Pancreas (tissue), 10 donors: ENCODE measurements at places on chromosomes 4 and X. TPM values are rescaled to one million over a fixed set of nuclear protein-coding genes. Genes with fewer than 3 reads are reported as not detected.

The PCDH7 gene
- 6.4 TPM for total RNA-seq

The MTCP1 gene
- total RNA-seq: 14.2 TPM

The FGF5 gene
- not detected for total RNA-seq

The VCX gene
- not detected for total RNA-seq

The RPS6KA6 gene
- total RNA-seq: 0.86 TPM

The TNMD gene
- total RNA-seq: not detected

The TLR10 gene
- not detected for total RNA-seq

The RPA4 gene
- total RNA-seq: 0.17 TPM

The SPCS3 gene
- total RNA-seq: 113 TPM

The ARHGAP6 gene
- 3.3 TPM for total RNA-seq

DNA sequence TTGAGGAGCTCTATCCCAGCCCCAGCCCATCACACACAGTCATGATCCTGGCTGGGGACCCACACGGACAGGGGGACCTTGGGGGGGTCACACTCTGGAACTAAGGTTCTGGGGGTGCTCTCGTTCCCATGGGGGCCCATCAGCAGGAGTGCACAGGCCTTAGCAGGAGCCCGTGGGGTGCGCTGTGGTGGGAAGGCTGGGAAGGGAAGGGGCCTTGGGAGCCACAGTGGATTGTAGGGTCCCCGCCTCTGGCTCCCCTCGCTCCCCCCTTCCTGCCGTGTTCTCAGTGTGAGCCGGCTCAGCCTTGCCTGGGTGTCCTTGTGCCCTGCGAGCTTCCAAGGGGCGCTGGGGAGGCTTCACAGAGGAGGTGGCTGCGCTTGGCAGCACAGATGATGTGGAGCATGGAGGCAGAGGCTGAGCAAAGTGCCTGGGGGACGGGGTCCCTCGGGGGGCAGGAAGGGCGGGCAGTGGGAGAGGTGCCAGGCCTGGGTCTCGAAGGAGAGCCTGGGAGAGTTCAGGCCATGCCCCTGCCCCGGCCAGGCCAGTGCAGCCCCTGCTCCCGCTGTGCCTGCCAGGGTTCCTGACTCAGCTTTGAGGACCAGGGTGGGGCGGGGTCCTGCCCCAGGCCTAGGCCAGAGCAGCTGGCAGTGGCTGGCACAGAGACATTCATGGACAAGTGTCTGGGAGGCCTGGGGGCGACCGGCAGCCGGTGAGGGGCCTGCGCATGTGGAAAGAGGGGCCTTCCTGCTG lies 5.5 kb upstream of the HGFAC start:
- DNase-seq: no peak

DNA sequence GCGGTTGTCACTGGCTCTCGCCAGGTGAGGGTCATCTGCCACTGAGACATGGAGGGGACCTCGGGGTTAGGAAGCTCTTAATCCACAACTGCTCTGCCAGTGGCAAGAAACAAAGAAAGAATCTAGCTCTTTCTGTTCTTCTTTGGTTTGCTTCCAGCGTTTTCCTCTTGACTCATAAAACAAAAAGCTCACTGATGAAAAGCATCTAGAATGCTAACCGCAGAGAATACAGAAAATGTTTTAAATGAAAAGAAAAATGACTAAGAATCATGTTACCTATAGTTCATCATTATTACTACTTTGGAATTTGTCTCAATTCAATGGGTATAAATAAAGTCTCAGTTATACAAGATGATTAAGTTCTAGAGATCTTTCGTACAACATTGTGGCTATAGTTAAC lies 274.8 kb upstream of the TENM3 start:
- no peak for DNase-seq

- DNase-seq: peak; percentile 78
Measured at GRCh38 chr4:26028793-26029567, 115.0 kb downstream of the SMIM20 start.

DNA sequence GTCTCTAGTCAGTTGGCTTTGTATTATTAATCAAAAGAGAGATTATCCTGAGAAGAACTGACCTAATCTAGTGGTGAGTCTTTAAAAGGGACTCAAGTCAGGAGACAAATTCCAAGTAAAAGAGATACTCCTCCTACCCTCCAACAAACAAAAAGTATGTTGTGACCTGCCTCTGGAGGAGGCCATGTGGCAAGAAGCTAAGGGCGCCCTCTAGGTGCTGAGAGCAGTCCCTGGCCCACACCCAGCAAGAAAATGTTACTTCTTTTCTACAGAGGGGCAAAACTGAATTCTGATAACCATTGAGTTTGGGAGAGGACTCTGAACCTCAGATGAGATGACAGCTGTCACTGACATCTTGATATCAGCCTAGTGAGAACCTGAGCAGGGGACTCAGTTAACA lies 953.6 kb upstream of the AGA start:
- DNase-seq: no peak

DNA sequence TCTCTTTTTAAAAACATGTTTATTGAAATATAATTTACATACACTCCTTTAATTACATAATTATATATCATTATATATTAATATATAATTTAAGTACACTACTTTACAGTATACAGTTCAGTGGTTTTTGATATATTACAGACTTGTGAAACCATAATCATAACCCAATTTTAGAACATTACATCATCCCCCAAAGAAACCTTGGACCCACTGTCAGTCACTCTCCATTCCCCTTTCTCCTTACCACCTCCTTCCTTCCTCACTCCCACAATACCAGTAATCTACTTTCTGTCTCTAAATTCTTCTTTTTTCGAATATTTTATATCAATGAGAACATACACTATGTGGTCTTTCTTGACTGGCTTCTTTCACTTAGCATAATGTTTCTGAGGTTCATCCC lies 17.9 kb upstream of the EXOSC9 start:
- DNase-seq: no peak

DNA sequence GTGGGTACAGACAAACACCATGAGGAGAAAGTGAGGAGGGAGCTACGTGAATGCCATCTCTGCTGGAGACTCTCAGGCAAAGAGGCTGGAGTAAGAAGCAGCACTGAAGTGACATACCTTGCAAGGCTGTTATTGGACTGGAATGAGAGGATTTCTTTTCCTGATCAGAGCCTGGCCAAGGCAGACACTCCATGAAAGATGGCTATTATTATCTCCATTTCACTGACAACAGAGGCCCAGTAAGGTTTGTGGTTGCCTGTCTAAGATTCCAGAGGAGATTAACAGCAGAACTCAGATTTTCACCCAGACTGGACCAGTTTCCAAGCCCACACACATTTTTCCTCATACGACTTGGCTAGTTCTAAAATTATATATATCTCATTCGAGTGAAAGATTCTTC lies 162.0 kb upstream of the EOLA2 start:
- DNase-seq: no peak

- DNase-seq: no peak
Measured at GRCh38 chrX:148698221-148698620, 197.8 kb downstream of the AFF2 start.

DNA sequence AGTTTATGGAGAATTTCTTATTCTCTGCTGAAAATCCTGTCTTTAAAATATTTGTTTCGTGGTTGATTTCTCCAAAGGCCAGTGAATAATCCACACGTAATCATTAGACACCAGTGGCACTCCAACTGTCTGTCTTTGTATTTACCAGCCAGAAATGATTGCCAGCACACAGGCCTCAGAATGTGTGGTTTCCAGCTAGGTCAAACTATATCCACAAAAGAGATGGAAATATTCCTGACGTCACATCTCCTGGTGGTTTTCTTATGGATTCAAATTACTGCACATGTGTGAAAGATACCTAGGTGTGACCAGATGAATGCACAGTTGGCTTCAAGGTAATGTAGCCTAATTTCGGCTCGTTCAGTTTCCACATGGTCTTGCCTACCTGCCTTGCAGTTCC lies 27.2 kb upstream of the TENM3 start:
- DNase-seq: no peak

DNA sequence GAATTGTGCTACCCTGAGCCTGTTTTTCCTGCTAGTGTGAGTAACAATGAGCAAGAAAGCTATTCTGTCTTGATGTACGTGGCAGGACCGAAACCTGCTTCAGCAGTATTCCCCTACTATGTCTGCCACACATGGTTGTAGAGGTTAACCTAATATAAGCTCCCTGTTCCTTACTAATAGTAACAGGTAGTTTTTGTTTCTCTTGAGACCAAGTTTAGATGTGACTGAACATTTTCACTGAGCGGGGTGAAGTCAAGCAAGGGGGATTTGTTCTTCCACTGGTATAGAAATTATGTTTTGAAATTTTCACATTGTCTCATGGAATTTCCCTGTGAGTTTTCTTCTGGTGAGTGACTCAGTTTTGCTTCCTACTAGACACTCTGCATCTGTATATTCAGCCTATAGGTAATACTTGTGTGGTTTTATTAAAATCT lies 37.3 kb downstream of the RRAGB start:
- no peak for DNase-seq

GRCh38 chr4:21921526-21922180 lies 26.9 kb downstream of the KCNIP4 start:
- no peak for DNase-seq

DNA sequence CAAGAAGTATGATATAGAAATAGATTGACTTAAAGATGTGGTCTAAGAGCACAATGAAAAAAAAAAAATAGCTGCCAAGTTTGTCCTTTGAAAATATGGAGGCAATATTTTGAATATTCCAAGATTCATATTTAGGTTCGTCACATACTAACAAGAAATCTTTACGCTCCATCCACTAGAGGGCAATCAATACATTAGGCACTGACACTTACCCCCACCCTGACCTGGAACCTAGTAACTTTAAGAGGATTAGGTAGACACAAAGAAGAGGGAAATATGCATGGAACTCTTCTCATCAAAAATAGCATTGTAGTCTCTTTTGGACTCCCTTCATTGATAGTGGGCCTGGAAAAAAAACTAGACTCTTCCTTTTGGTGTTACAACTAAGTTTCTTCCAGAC lies 1108.1 kb downstream of the PCDH19 start:
- no peak for DNase-seq

GRCh38 chr4:74096265-74096980 lies 2.6 kb downstream of the CXCL2 start:
- DNase-seq: peak; percentile 43

DNA sequence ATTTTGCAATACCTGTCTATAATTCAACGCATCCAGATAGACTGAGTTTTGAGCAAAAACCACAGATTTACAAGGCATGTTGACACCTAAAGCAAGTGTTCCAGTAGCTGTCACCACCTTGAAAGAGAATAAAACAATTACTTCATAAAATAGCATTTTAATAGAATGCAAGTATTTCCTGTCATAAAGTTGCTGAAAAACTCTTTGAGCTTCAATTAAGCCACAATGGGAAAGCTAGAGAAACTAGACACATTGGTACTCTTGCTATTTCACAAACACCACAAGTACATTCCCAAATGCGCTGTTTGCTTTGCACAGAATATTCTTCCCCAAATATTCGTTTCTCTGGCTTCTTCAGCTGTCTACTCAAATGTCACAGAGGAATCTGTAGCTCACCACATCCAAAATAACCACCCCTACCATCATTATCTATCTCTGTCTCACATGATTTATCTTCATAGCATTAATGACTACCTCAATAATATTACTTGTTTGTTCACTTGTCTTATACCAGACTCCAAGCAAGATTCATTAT lies 70.3 kb downstream of the DDX60 start:
- no peak for DNase-seq

DNA sequence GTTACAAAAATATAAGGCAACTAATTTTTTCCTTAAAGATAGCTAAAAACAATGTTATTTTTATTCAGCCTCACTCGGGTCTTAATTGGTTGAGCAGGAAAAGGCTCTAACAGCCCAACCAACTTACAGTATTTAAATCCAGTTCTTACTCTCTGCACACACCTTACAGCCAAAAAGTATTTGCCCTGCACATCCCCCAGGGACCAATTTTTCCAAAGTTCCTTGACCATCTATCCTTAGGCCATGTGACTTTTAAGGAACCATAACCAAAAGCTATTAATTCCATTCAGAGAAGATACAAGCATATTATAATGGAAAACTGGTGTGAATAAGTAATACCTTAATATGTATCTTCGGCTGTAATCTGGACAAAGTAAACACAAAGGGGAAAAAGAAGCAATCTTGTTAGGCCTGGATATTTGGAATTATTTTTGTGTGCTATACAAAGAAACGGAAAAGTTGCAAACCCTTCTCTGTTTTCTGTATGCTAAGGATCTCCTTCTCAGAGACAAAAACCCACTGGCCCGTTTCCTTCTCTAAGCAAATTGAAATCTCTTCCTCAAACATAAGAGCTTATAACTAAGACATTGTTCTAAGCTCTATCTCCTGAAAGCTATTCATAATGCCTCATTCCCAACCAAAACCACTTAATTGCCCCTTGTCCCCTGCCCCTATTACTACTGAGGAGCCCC lies 1.0 kb upstream of the THAP9 start:
- no peak for DNase-seq

- no peak for DNase-seq
Measured at GRCh38 chrX:39144956-39145355, 343.7 kb downstream of the MID1IP1 start.

- DNase-seq: no peak
Measured at GRCh38 chr4:181688432-181688831, 554.8 kb upstream of the TENM3 start.

- DNase-seq: no peak
Measured at GRCh38 chr4:159273141-159273438, 170.2 kb downstream of the RAPGEF2 start.

- no peak for DNase-seq
Measured at GRCh38 chr4:113878668-113879067, 100.8 kb downstream of the ARSJ start.
